SW 1271 (cell line): ENCODE measurements at places on chromosomes 6 and 20.

GRCh38 chr6:137659871-137660270 lies 165.7 kb upstream of the OLIG3 start:
- DNase-seq: no peak

DNA sequence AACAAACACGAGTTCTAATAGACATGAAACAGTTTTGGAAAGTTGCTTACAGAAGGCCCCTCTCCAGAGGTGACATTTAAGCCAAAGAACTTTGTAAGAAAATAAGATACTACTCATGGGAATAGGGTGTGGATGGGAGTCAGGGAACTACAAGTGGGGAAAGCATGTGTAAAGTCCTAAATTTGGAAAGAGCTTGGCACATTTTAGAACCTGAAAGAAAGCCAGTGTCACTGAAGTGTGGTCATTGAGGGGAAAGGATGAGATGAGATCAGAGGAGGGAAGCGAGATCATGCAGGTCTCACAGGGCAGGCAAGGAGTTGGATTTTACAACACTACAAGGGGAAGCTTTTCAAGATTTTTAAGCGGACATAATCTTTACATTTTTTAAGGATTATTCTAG lies 38.0 kb downstream of the VGLL2 start:
- no peak for DNase-seq

GRCh38 chr6:55108134-55109130 lies 65.9 kb upstream of the HCRTR2 start:
- DNase-seq: no peak

- DNase-seq: no peak
These were observed 19.2 kb downstream of the TRAM2 start for GRCh38 chr6:52557389-52558265.

- no peak for DNase-seq
These were observed 8.4 kb downstream of the MAPRE1 start for GRCh38 chr20:32828029-32828680.

- DNase-seq: no peak
These were observed 26.8 kb downstream of the PAQR8 start for GRCh38 chr6:52388790-52389189.

- no peak for DNase-seq
These were observed 28.9 kb upstream of the CCR6 start for GRCh38 chr6:167093922-167094432.

GRCh38 chr20:9609887-9610502 lies 95.6 kb downstream of the LAMP5 start:
- peak; percentile 69 for DNase-seq

DNA sequence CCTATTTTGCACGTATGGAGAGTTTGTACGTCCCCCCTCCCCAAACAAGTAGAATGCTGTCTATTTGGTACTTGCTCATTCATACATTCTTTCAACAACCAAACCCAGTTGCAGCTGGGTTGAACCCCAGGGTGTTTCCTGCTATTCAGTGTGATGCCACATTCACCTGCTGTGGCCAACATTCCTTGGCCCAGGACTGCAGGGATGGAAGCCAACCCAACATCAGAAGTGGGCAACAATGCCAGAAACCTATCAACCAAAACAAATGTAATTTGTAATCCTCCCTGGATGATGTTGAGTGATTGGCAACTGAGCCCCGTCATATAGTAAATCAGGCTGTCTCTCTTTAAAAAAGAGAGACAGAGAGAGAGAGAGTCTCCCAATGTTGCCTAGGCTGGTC lies 8.9 kb downstream of the NT5E start:
- peak; percentile 42 for DNase-seq

- DNase-seq: no peak
These were observed 77.4 kb upstream of the MTHFD1L start for GRCh38 chr6:150788089-150788488.

DNA sequence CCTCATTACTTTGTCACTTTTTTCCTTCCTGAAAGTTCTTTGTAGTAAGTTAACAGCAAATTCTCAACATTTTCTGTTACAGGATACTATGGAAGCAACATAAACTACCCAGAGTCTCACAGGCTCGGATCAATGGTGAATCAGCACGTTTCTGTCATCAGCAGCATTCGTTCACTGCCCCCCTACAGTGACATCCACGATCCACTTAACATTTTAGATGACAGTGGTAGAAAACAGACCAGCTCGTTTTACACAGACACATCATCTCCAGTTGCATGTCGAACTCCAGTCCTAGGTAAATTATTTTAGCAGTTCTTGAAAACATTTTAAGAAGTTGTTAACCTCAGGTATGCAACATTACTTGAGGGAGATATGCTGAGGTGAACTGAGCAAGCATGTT lies 51.6 kb downstream of the RFX6 start:
- DNase-seq: no peak

DNA sequence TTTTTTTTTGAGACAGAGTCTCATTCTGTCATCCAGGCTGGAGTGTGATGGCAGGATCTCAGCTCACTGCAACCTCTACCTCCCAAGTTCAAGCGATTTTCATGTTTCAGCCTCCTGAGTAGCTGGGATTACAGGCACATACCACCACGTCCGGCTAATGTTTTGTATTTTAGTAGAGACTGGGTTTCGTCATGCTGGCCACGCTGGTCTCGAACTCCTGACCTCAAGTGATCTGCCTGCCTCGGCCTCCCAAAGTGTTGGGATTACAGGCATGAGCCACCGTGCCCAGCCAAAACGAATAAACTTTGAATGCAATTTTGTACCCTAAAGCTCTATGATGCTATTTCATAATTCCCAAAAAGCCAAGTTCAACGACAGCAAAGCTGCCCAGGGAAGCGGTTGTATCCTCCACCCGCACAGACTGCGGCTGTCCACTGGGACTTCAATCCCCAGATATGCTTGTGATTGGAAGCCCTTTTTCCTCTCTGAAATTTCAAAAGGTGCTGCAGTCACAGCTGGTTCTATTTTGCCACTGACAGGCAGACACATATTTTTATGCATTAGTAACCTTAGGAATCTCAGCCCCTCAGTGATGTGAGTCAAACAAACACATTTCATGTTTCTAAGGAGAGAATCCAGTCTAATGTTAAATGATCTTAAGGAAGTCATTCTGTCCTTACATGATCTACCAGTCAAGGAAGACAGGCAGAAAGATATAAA lies 8.7 kb upstream of the RAMACL start:
- DNase-seq: no peak

GRCh38 chr6:8383584-8383983 lies 51.8 kb downstream of the SLC35B3 start:
- DNase-seq: no peak

DNA sequence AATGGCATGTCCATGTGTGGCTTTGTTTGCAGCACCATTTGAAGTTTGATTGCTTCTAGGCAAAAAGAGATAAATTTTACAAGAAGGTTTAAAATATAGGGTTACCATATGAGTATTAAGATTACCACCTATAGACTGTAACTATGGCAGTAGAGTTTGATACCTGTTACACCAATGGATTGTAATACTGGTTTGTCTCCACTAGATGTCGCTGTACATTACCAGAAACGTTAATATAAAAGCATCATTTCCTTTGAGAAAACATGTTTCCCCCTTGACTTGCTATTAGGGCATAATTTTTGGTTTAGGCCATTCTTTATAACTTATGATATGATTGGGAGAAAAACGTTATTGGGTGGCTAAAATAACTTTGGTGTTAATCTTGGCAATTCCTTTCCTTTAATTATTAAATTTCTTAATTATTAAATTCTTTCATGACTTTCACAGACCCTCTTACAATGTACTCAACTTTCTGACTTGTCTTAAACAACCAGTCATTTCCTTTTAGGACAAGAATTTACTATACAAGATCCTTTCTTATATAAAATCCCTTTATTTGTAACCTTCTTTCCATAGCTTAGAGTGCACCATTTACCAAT lies 42.8 kb downstream of the HLA-DPB1 start:
- DNase-seq: peak; percentile 35

GRCh38 chr20:15091421-15092037 lies 754.1 kb upstream of the FLRT3 start:
- DNase-seq: no peak

- no peak for DNase-seq
These were observed 511.2 kb upstream of the JARID2 start for GRCh38 chr6:14734416-14735340.

GRCh38 chr6:74731931-74732330 lies 473.9 kb downstream of the COL12A1 start:
- DNase-seq: no peak

DNA sequence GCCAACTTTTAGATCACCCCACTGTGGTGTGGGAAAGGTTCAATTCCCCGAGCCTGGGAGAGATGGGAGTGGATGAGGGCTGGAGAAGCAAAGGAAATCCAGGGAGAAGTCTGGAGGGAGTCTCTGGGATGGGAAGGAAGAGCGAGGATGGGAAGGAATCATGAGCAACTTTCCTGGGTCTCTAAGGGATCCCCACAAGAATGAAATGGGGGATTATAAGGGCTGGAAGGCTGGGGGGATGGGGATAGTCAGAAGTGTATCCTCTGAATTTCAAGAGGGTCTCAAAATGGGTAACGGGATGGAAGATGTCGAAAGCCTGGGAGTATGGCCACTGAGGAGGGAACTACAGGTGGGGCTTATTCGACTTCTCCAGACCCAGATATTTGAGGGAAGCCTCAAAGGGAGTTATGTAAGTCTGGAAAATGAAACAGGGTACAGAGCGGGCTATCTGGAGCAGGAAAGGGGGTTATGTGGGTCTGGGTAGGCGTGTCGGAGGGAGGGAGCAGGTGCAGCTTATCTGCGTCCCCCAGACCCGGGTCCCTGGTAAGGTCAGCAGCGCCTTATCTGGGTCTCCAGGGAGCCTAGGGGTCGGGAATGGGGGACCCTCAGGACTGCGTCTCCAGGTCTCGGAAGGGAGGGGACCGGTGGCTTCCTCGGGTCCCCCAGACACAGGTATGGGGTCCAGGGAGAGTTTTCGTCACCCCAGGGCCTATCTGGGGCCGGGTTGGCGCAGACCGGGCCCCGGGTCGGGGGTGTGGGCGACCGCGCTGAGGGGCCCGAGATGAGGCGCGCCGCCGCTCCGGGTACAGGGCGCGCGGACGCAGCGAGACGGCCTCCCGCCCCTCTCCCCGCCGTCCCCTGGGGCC lies 550 bp downstream of the PLAGL2 start:
- DNase-seq: no peak

GRCh38 chr6:32603888-32604287 lies 14.2 kb upstream of the HLA-DRB1 start:
- DNase-seq: no peak

DNA sequence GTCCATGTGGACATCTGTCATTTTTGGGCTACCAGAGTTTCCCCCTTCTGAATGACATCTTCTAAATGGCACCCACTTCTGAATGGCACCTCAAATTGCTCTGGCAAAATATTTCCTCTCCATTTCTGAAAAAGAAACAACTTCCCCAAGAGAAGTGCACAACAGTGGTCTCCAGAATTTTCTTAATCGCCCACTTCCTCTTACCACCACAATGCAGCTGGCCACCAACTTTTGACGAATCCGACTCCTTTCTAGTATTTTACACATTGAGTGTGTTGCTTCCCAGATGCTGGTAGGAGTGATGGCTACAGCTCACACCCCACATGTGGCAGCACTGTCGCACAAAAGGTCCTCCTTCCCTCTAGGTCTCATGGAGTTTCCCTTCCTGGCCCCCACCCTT lies 216.1 kb downstream of the FOXA2 start:
- no peak for DNase-seq

- no peak for DNase-seq
These were observed 29.3 kb upstream of the HFE start for GRCh38 chr6:26057899-26058298.

- no peak for DNase-seq
These were observed 601.2 kb downstream of the DHX35 start for GRCh38 chr20:39563349-39563748.

- DNase-seq: no peak
These were observed 125.9 kb downstream of the OGFRL1 start for GRCh38 chr6:71414486-71414885.
